GF-D8 (cell line): ENCODE measurements at places on chromosomes 5 and 9.

- no peak for DNase-seq
Observed at GRCh38 chr5:175195698-175196656, 248.0 kb downstream of the DRD1 start.

GRCh38 chr5:127029581-127030258 lies 638 bp downstream of the MARCHF3 start:
- DNase-seq: no peak

- DNase-seq: no peak
Observed at GRCh38 chr9:21933865-21934264, 60.3 kb downstream of the CDKN2A start.

- DNase-seq: no peak
Observed at GRCh38 chr9:132888151-132888550, 9.5 kb downstream of the SPACA9 start.
